ENCODE measurements at places on chromosomes 2 and 18.

- DNase-seq = peak; percentile 37
These were observed 87.0 kb downstream of the ALPK2 start for GRCh38 chr18:58541789-58542425.

- no peak for DNase-seq
These were observed 20.5 kb downstream of the DDX18 start for GRCh38 chr2:117834992-117835391.

DNA sequence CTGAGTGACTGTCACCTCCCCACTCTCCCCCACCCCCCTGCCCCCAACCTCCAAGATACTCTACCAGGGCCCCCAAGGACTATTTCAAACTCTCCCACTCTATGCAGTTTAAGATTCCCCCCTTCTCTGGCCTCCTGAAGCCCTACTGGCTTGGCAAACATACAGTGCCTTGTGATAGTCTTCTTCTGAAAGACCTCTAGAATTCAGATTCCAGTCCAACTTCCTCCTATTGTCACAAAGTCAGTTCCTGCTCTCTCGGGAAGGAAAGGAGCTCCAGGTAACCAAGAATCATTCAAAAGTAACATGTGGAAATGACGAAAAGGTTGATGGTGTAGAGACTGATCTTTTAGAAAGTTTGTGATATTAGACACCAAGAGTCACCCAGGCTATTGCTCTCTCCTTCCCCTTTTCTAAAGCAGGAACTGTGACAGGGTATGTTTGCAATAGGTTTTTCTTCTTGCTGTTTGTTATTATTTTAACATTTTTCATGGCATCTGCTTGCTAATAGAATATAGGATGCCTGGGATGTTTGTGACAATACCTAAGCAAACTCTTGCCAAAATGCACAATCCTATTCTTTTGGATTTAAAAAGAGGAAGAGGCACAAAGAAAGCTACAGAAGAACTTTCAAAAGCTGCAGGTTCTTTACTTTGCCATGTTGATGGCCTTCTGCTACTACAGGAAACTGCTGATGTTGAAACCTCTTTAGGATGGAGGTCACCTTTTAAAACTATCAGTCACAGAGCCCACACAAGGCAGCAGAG, 93.5 kb upstream of the MGAT4A start:
- DNase-seq = no peak

GRCh38 chr2:241863536-241863954, 4.9 kb upstream of the PDCD1 start:
- peak; percentile 59 for DNase-seq

GRCh38 chr2:150585221-150585971, 97.9 kb upstream of the RND3 start:
- no peak for DNase-seq

GRCh38 chr2:206423147-206423546, 20.2 kb upstream of the ADAM23 start:
- DNase-seq = no peak

DNA sequence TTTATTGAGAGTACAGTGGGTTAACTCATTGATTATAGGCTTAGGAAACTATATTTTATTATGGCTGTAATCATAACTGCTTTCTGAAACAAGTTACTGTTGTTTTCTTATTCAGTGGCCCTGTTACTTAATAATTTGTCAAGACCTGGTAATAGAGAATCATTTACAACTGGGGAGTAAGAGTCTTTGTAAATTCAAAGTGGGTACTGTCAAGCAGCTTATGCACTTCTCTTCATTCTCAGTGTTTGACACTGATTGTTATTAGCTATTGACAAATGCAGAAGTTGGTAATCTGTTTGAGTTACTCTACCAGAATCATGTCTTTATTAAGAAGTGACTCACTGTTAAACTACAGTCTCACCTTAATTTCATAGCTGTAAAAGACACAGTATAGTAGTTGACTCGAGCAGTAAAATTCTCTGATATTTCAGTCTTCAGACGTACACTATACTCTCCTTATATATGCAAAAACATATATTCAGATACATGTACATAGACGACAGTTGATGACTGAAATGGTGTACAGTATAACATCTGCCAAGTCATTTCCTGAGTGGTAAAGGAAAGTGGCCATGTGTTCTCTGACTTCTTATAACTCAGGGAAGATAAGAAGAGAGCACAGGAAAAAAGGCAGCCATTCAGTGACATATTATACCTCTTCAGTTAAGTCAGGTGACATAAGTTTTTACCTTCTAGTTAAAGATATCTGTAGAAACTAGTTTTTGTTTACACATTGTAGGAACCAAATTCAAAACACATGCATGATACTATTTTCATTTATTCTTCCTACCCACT, 36.0 kb upstream of the TTC27 start:
- no peak for DNase-seq

DNA sequence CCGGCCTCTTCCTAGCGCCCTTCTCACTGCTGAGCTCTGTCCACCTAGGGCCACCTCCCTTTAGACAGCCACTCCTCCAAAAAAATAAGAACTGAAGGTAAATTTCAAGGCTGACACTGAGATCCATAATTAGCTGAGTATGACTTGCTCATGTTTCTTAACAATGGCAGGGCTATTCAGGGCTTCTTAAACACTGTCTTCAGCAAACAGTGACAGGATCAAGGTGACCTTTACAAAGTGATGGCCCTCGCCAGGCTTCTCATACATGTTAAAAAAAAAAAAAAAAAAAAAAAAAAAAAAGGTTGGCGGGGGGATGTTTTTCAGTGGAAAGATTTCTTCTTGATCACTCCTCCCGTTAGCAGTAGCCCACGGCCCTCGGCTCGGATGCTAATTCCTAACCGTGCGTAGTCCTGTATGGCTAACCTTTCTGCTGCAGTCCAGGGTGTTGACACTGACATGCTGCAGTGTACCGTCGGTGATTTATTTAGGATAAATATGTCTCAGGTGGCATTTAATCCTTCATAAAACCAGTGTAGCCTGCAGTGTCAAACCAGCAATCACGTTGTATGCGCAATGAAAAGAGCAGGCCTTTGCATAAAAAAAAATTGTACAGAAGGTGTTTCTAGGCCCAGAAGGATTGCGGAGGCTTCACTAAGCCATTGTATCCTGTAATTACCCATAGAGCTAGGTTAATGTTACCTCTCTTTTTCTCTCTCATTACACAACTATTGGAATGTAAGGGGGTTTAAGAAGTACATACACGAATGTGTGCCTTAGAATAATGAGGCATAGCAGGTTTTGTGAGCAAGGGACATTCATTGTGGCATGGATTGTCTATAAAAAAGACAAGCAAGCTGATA, 142.7 kb downstream of the PTGR3 start:
- DNase-seq = no peak
